ENCODE measurements at places on chromosomes 7 and 10.

- DNase-seq, result peak; percentile 31
Measured at GRCh38 chr10:110600487-110601101, 33.1 kb downstream of the SMC3 start.

DNA sequence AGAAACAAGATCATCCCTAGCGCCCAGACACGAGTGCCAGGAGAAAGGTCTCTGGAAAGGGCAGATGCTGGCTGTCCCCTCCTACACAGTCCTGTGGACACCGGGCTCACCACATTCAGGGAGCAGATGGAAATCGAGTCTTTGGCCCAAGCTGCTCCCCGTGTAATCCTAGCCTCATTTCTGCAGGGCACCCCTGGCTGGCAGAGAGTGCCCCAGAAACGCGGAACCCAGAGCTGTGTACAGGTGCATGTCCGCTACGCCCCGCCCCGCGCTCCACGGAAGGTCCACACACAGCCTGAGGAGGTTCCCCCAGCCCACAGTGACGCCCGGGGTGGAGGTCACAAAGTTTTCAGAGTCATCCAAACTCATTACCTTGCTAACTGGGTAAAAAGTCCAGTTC lies 202.8 kb downstream of the MAD1L1 start:
- DNase-seq, result no peak

DNA sequence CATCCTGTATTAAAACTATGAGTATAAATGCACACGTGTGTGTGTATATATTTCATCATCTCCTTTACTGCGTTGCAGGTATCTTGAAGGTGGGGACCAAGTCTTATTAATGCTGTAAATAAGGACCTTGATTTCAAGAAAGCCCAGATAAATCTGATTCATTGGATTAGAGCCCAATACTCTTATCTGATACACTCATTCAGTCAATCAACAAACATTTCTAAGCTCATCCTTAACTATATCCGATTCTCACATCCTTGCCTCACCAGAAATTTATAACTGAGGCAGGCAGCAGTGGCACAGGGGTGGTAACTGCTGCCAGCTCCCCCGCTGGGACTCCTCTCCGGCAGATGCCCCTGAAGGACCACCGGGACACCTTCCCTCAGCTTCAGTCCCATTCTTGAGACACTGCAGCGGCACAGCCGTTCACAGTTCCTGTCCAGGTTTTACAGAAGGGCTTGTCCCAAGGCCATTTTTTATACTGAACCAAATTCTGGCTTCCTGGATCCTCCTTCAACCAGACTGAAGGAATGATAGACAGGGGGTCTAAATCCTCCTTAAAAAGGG lies 54.0 kb downstream of the BRI3 start:
- DNase-seq, result no peak

DNA sequence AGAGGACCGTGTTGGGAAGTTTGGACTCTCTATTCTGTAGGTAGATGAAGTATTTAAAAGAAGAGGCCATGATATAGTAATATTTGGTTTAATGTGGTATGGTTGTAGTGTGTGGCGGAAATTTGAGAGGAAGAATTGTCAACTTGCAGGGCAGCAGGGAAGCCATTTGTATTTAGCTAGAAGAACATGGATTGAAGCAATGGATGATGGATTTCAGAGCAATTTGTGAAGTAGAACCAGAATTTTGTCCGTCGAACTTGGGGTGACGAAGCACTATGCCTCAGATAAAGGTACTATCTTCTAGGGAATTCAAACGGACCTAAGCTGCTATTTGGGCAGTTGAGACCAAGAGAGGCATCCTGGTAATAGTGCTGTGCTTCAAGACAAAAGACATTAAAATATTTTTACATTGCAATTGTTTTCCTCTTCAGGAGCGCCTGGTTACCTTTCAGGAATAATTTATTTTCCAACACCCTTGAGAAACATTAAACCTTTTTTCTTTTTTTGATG lies 615 bp upstream of the WBP1L start:
- no peak for DNase-seq

- no peak for DNase-seq
Measured at GRCh38 chr10:69425511-69426298, 9.0 kb upstream of the TACR2 start.

All from testis (tissue), 5 donors.